ENCODE measurements at places on chromosomes 7 and 10. TPM values are rescaled to one million over a fixed set of nuclear protein-coding genes. Genes with fewer than 3 reads are reported as not detected.

Gene TRPV5
- total RNA-seq, result not detected

Gene ABCF2
- total RNA-seq, result 23.5 TPM

Gene ASZ1
- total RNA-seq, result not detected

Gene PNLIP
- not detected for total RNA-seq

Gene MPP7
- total RNA-seq, result 24.4 TPM

DNA sequence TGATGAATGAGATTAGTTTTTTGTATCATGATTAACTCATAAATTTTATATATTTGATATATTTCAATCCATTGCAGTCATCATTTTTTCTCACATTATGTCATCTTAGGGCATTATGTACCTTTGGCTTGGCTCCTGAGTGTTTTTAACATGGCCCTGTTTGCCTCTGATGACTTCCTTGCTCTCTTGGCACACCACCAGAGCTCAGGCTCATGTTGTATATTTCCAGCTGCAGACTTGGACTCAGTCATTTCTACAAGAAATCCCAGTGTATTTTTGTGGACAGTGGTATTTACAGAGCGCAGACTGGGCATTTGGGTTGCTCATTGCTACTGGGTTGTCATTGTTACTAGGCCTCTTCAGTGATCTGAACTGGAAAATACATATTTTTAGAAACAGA, 188.5 kb downstream of the ADRA2A start:
- no peak for DNase-seq

GRCh38 chr10:104033401-104033930, 52.2 kb downstream of the COL17A1 start:
- no peak for DNase-seq

DNA sequence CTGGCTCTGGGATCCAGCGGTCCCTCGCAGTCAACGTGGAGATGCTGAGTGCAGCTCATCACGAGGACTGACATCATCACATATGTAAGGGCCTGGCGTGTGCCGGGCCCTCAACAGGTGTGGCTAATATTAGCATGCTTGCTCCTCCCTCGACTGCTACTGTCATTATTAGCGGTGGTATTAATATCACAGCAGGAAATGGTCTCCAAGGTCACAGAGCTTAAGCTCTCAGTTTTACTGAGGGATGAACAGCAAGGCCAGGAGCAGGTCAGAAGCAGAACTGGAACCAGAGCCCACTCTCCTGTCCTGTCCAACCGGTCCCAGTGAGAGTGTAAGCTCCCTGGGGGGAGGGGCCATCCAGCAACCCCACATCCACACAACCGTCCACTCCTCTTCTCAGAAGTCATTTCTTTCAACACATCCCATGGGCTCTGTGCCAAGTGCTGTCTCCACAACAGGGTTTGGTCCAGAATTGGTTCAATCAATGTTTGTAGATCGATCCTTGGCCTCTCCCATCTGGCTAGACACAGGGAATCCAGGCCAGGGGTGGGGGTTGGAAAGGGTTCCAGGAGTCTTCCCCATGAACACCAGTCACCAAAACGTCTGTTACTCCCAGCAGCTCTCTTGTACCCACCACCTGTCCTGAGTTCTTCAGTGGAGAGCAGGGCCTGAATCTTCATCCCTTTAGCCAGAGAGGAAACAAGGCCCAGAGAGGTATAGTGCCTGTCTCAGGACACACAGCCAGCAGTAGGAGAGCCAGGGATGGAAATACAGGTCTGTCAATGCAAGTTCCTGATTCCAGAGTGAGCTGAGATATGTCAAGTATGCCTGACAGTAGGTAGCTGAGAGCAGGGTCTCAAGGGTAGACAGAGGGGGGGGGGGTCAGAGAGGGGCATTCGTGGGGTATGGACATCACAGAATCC, 45.3 kb upstream of the ZMIZ1 start:
- DNase-seq, result peak; percentile 34

GRCh38 chr10:45420453-45421192, 46.6 kb downstream of the ALOX5 start:
- peak; percentile 41 for DNase-seq

DNA sequence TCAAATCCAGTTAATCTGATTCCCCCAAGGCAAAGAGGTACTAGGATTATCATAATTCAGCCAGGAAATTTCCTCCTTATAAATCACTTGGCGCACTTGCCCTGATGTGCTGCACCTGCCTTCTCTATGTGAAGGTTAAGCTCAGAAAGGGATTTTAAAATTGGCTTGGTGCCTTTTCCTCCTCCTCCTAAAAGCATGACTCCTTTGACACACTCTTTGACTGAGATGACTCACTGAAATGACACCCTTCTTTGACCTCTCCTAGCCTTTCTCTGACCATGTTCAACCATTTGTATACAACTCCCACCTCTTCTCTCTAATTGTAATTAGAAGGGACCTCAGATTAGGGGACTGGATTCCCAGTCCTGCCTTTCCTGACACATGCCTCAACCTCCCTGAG, 46.5 kb downstream of the ABLIM1 start:
- DNase-seq, result no peak

DNA sequence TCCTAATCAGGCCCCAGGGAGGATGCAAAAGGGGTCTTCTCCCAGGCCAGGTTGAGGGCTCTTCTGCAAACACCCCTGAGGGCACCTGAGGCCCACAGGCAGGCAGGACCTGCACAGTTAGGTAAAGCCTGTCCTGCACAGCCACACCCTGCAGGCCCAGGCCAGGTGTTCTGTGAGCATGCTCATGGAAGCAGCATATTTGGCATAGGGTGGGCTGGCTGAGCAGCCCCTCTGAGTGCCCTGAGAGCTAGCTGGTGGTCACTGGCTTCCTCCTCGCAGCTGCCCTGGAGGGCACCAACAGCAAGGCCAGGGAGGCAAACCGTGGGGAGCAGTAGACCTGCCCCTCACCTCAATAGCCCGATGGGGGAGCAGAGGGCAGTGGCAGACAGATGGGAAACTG, 3.7 kb upstream of the RET start:
- no peak for DNase-seq

GRCh38 chr7:11485636-11486035, 346.4 kb downstream of the THSD7A start:
- no peak for DNase-seq

DNA sequence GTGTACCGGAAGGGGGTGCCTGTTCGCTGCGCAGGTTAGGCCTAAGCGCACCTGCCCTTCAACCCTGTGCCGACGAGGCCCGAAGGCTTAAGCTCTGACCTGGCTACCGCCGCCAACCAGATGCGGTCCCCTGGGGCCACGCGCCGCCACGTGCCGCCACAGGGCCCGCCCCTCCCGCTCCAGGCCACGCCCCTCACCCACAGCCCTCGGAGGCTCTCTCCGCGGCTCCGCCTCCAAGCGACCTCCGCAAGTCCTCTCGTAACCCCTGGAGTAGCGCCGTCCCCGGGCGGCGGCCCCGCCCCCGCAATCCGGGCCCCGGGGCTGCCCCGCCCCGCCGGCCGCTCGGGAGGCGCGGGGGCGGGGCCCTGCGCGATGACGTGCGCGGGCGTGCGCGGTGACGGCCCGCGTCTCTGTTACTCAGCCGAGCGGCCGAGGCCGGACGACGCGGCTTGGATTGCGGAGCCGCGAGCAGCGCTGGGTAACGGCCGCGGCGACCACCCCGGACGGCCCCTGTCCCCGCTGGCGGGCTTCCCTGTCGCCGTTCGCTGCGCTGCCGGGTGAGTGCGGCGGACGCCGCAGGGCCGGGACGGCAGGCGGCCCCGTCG, at the start of gene MAPK8:
Gene MAPK8 (plus strand): TSS at position 413 of the 605 bp plus-strand sequence. CDS start 94,984 bp downstream, outside the sequence.
- peak; percentile 87 for DNase-seq

DNA sequence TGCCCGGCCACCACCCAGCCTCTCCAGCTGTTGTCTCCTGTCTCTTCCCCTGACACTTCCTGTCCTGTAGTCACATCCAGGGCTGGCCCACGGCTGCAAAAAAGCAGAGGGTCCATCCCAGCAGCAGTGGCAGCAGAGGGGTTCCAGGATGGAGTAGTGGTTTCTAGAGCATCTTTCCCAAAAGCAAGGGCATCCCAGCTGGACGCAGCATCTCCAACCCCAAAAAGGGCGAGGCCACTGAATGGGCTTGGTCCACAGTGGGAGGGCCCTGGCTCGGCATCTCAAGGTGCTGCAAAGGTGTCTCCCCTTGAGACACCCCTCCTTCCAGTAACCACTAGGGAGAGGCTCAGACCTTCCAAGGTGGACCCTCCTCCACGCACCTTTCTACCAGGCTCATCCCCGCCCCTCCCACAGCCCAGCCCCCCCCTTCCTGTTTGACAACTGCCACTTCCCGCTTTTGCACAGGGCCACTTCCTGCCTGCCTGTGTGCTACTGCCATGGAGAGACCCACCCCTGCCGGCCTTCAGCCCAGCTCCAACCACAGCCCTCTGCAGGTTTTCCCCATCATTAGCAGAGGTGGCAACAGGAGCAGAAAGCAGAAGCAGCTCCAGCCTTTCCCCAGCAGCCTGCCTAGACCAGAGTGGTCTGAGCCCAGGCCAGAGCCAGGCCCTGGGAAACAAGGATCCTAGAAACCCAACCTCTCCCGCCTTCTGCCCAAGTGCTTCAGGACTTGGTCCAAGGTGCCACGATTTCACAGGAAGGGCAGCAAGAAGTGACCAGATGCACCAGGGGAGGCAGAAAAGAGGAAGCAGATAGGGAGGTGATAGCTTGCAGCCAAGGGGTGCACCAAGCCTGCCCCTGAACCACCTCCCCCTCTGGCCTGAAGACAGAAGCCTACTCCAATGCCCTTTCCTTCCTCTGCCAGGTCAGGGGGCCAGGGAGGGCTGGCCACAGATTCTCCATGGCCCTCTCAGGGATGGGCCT, 8.6 kb downstream of the CAMK2G start:
- peak; percentile 26 for DNase-seq

- no peak for DNase-seq
These were observed 1025.0 kb upstream of the CELF2 start for GRCh38 chr10:9992661-9993060.

DNA sequence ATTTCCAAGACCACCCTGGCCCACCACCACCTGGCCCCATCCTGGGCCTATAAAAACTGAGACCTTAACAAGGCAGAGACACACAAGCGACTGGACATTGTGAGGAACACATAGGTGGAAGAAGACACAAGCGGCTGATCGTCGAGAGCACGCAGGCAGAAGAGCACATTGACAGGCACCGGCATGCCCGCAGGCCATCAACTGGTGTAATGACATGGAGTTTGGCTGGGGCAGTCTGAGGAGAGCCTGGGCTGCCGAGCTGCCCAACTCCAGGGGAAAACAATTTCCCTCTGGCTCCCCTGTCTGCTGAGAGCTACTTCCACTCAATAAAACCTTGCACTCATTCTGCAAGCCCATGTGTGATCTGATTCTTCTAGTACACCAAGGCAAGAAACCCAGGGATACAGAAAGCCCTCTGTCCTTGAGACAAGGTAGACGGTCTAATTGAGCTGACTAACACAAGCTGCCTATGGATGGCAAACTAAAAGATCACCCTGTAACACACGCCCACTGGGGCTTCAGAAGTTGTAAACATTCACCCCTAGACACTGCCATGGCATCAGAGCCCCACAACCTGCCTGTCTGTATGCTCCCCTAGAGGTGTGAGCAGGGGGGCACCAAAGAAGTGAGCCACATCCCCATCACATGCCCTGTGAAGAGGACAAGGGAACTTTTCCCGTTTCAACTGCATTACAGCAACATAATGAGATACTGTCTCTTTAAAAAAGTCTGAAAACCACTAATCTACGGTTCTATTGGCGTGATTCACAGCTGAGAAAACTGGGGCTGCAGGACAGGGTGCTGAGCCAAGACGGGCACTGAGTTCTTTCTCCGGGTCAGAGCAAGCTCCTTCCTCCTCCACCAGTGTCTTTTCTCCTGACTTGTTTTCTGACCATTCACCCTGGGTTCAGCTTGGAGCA, 18.5 kb upstream of the TNS3 start:
- no peak for DNase-seq

DNA sequence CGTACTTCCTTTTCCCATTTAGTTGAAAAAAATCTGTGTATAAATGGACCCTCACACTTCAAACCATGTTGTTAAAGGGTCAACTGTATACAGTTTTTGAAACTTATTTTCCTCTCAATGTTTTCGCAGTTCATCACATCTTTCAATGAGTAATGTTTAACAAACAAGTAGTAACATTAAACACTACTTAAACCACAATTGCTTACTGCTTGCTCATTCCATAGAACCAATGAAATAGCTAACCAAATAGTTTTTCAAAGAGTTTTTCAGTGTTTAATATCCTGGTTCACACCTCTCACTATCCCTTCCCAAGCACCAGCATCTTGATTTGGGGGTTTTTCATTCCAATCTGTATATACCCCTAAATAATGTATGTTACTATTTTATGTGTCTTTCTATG, 9.1 kb downstream of the SEM1 start:
- no peak for DNase-seq
